ENCODE measurements at places on chromosomes 2 and 18.

- DNase-seq = no peak
These were observed 9.5 kb downstream of the GRHL1 start for GRCh38 chr2:9961013-9961412.

- no peak for DNase-seq
These were observed 117.4 kb downstream of the NEB start for GRCh38 chr2:151616760-151617339.

DNA sequence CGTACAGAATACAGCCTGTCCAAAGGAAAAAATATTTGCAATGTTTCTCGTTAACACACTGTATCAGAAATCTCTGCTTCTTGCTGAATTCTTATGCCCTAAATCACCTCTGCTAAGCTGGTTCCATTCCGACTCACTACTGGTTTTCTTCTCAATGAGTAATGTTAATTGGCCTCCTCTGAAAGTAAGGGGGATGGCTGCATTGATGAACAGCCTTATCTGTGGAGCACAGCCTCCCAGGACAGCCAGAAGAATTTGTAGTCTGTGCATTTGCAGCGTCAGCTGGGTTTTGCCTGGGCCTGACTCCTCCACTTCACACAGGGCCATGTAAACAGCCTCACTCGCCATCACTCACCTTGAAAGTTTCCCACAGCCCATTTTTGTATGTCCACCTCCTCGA, 127.7 kb downstream of the RNF152 start:
- DNase-seq = no peak

DNA sequence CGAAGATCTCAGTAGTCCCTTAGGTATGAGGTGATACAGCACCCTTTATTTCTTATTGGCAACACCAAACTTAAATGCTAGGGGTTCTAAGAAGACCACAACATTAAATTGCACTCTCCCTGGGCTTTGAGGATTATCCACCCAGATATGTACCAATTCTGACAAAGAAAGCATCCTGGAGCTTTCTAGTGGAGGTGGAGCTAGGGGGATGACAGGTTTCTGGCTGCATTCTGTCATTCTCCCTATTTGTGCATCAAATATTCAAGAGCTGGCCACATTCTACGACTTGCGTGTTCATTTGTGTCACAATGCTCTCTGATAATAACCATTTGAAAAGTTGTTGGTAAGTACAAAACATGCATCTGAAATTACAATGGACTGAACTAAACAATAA, 111.1 kb downstream of the CDH2 start:
- no peak for DNase-seq

DNA sequence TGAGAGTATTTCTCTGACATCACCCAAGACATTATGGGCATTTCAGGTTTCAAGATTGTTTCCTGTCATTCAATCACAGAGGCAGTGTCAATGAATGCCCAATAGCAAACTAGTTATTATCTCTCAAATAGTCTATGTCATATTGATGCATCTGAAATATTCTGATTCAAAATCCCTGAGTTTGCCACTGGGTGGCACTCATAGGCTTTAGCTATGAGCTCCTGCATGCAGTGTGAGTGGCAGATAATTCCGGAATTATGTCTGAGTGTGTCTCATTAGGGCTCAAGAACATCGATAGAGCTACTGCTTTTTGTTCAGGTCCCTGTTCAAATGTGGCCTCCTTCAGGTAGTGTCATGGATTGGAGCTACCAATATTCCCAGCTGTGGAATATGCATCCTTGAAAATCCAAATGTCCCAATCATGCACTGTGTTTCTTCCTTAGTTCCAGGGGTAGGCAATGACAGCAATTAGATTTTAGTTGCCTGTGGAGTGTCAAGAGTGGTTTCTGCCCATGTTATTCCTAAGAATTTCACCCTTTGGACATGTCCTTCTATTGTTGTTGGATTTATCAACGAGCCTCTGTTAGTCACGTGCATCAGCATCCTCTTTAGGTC, 7.8 kb upstream of the OR6B3 start:
- peak; percentile 53 for DNase-seq

DNA sequence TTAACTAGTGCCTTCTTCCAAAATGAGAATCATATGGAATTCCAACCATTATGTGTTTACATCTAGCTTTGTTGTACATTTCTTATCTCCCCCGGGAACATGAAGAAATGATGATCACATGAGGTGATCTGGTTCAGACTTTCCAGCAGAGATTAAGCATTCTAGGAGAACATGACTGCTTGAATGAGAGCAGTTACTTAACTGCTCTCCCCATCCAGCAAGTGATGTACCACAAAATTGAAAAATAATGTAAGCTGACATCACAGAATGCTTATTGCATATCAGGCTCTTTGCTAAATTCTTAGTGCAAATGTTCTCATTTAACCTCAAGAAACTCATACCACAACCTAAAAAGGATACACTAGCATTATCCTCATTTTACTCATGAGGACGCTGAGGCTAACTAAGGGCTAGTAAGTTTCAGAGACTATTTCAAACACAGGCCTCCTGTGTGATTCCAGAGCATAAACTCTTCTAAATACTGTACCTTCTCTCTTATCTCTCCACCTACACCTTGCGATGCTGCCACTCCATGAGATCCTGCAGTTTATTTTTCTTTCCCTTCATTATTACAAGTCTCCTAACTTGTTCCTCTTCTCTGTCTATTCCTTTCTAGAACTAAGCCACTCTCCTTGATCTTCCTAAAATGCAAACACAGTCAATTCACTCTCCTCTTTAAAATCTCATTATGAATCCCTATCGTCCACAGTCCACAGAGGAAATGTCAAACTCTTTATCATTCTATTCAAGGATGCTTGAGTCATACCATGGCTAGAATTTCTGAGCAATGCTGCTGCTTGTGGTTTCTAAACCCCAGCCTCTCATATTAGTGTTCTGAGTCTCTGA, 1224.8 kb upstream of the ZEB2 start:
- peak; percentile 66 for DNase-seq

DNA sequence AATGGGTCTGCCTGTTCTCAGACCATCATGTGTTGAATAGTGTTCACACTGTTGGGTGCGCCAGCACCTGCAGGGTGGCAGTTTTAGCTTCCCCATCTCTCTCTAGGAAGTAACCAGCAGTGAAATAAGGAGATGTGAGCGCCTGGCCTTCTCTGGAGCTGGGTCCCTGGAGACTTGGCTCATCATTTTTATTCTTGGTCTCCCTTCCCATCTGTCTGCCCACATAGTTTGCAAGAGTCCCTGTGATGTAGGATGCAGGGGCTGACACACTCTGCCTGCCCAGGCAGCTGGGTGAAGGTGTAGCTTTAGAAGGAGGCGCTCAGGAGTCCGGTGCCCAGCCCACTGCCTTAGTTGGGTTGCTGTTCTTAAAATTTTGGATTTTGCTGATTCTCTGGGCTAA, 172.2 kb downstream of the LDLRAD4 start:
- DNase-seq = no peak

- DNase-seq = peak; percentile 66
These were observed 19.6 kb upstream of the KIF3C start for GRCh38 chr2:26001743-26002351.

- DNase-seq = no peak
These were observed 459.7 kb downstream of the CDH2 start for GRCh38 chr18:27717250-27717649.

DNA sequence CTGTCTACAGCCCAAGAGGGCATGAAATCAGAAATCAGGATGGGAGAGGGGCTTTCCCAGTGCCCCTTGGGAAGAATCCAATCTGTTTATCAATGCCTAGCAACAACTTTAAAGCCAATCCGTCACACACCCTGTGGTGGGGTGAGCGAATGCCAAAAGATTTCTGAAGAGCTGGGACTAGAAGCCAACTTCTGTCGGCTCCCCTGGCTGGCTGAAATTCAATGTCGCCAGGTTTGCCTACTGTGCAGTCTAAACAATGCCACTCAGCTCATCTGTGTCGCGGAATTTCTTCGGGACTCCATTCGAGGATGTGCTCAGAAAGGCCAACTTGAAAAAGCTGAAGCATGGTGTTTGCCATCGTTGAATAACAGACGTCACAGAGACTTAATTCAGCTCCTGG, 31.5 kb upstream of the NCKAP5 start:
- DNase-seq = no peak

GRCh38 chr2:239469106-239469960, 68.5 kb upstream of the HDAC4 start:
- DNase-seq = no peak

- DNase-seq = no peak
These were observed 48.7 kb upstream of the MSH2 start for GRCh38 chr2:47354013-47354847.

DNA sequence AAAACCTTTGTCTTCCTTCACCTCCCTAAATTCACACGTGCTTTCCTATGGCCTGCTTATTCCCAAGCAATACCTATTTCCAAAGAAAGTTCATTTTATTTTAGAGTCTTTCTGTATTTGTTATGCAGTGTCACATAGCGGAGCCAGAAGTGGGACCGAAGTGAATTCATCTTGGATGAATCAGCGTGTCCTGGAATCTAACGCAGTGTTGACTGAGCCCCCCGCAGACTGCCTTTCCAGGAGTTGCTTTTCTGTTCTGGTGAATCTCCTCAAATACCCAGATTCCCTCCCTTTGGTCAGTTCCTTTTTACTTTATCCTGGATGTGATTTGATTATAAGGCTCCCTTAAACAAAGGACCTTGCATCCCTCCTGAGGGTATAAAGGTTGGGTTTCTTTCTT, 10.8 kb downstream of the ALPP start:
- no peak for DNase-seq

GRCh38 chr2:231342061-231342711, 53.3 kb upstream of the B3GNT7 start:
- DNase-seq = peak; percentile 98

DNA sequence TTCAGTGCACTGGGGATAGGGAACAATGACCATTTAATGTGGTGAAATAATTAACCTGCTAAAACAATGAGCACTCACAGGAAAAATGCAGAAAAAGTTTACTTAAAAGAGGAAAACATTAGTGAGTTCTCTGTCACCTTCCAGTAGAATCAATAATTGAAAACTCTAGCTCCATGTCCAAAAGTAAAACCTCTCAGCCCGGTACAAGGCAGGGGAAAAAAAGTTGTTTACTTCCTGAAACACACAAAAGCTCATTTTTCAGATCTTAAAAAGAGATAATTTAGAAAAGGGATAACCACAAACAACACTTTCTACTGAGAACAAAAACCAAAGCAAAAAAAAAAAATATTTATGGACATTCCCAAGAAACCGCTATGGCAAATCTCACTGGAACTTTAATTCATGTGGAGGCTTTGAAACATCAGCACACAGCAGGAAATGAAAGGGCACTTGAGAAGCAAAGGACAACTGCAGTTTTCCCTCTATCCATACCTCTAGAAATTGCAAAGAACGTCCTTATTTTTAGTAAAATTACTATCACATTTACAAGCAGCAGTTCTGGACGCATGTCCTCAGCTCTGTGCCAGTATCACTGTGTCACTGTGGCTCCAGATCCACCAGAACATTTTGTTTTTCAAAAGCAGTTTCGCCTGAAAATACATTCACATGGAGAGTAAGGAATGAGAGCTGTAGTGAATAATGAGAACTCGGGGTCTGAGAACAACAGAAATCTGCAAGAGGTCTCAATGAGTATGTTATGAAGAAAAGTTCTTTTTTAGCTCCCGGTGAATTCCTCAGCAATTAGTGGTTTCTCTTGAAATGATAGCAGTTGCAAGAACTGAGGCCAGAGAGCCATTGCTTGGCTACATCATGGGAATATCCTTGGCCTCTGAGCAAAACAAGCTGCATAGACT, 44.7 kb upstream of the DNAH7 start:
- DNase-seq = no peak

GRCh38 chr2:157052685-157053224, 204.8 kb upstream of the GALNT5 start:
- no peak for DNase-seq

- DNase-seq = no peak
These were observed 71.9 kb downstream of the STK39 start for GRCh38 chr2:168175469-168175868.

DNA sequence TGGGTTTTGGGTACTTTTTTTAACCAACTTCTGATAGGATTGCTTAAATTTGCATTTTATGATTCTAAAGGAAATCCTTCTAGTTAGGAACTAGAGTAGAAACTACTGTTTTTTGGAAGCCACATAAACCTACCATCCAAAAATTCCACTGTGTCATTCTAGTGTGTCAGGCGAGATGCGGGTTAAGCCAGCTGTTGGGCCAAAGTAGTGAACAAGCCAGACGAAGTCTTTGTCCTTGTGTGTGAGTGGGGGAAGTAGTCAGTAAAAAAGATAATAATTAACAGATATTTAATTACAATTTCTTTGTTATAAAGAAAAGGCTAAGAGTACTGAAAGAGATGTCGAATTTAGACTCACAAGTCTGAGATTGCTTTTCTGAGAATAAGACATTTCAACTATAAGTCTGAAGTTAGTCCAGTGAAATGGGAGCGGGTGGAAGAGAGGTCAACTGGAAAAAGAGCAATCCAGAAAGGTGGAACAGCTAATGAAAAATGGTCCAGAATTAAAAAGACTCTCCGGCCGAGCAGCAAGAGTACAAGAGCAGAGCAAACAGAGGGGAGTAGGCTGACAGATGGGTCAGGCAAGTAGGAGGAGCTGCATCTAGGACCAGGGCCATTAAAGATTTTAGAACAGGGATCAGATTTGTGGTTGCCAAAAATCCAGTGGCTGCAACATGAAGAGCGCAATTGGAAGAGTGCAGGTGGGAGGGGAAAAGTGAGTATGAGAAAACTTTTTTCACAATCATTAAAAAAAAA, 1.5 kb downstream of the EPB41L5 start:
- DNase-seq = no peak

- no peak for DNase-seq
These were observed 149.1 kb upstream of the GATA6 start for GRCh38 chr18:22020127-22020866.

DNA sequence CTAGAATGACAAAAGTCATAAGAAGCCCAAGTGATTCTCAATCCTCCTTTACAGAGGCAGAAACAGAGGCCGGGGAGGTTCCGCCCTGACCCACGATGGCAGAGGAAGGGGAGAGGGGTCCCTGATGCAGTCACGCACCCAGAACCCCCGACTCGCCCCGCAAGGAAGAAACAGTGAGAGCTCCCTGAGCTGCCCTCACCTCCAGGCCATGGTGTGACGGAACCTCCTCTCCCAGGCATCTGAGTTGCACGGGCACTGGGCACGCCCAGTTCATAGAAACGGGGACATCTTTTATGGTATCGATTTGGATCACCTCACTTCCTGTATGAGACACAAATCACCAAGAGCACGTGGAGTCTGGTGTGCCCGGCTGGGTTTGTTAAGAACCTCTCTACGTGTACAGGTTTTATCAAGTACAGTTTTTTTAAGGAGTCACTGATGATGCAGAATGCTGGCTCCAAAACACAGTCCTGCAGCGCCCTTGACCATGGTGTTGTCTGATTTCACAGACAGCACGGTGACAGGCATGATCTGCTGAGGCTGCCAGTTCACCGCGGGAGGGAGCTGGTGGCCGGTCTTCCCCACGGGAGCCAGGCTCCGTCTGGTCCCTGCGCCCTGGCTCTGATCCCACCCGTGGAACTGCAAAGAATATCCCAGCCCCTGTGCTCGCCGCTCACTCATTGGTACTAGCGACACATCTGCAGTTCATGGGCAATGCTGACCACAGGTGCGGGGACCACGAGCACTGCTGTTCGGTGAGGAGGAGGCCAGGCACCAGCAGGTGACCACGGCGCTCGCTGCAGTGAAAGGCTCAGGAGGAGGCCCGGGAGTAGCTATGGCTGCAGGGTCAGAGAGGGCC, 35.6 kb downstream of the PXDN start:
- no peak for DNase-seq

GRCh38 chr2:204329016-204329415, 216.3 kb upstream of the PARD3B start:
- no peak for DNase-seq

Data from inflammatory macrophage treated with lipopolysaccharide for 4 hours (primary cell).